CD4-positive, alpha-beta T cell treated with Interleukin-12 subunit alpha and Interleukin-12 subunit beta, for 1 hour (primary cell): ENCODE measurements at places on chromosomes 5 and 9.

DNA sequence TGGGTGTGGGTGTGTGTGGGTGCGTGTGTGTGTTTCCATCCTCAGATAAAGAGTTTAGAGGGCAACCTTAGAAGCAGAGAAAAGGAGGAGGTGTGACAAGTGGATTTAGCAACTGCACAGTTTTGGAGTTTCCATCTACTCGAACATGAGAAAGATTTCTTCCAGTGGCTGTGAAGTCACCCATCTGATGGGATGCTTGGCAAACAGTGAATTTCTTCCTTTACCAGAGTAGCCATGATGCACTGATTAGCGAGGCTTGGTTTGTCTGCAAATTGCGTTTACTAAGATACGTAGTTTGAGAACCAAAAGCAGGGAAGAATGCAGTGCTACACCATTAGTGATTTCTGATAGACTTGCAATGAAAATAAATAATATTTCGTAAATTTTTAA lies 791 bp upstream of the STARD4 start:
- no peak for DNase-seq

DNA sequence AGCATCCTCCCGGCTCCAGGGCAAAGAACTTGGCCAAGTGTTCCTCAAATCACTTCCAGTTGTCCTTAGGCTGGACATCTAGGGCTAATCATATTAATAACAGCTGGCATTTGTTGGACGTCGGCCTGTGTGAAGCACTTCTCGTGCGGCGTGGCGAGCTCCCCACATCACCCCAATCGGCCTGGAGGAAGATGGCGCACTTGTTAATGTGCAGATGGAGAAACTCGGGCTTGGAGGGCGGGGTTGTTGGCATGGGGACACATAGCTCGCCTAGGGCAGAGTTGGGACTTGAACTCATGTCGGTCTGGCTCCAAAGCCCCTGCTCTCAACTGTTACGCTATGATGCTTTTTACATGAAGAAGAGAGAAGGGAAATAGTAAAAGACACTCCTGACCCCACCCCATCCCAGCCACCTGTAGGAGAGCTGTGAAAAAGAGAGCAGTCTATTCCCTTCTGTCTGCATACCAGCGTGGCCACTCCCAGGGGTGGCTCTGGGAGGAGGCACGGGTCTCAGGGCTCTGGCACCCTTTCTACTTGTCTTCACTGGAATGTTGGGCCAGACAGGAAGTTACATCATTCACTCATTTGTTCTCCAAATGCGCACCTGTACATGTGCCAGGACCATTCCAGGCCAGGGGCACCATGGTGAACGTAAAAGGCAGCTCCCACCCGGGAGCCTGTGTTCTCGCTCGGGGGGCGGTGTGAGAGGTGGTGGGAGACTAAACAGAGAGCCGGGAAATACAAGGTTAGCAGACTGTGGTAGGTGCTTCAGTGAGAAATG lies 12.8 kb upstream of the NUP214 start:
- DNase-seq: no peak

- peak; percentile 27 for DNase-seq
Measured at GRCh38 chr5:2017540-2018389, 135.0 kb upstream of the IRX4 start.

GRCh38 chr5:90305041-90305720 lies 104.4 kb downstream of the CETN3 start:
- no peak for DNase-seq

GRCh38 chr5:180830253-180831138 lies 27.9 kb upstream of the MGAT1 start:
- peak; percentile 81 for DNase-seq

- DNase-seq: no peak
Measured at GRCh38 chr9:80066931-80067330, 495.2 kb downstream of the TLE4 start.

- DNase-seq: no peak
Measured at GRCh38 chr5:111277061-111277460, 52.9 kb downstream of the CAMK4 start.
